ENCODE measurements at places on chromosomes 2 and 18.

DNA sequence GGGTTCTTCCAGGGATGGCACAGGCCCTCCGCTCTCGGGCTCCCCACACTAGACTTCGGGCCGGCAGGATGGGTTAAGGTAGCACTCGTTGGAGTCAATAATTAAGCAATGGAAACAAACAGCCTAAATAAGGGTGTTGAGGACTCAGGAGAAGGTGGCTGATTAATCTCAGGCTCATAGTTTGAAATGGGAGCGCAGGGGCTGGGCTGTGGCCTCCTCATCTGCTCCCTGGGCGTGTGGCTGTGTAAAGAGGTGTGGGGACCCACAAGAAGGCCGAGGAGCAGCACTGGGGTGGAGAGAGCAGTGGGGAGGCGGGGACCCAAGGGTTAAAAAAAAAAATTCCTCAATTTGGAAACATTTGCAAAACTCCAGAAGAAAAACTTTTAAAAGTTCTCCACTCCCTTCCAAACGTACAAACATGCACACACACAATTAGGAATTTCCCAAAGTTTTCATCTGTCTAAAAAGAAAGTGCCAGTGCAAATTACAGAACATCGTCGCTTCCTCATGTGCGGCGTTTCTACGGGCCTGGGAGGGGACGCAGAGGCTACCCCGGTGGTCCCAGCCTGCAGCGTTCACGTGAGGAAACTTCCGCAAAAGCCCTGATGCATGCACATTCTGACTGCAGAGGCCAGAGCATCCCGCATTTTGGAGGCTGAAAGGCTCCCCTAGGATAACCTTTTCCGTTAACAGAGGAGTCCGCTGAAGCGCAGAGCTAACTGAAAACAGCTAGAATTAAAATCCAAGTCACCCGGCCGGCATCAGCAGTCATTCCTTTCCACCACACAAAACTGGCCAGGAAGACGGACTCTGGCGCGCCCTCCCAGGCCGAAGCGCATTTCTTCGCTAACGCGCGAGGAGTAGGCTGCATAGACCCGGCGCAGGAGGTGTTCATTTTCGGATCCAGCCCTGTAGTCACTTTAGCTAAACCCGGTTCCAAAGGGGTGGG, 1.0 kb upstream of the TUBB6 start:
- peak; percentile 83 for DNase-seq

DNA sequence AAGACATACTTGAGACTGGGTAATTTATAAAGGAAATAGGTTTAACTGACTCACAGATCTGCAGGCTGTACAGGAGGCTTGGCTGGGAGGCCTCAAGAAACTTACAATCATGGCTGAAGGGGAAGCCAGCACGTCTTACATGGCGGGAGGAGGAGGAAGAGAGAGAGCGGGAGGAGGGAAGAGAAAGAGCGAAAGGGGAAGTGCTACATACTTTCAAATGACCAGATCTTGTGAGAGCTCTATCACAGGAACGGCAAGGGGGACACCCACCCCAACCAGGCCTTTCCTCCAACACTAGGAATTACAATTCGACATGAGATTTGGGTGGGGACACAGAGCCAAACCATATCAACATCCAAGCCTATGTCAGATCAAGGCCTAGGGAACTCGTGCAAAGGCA, 24.2 kb downstream of the MYL12B start:
- DNase-seq: no peak

DNA sequence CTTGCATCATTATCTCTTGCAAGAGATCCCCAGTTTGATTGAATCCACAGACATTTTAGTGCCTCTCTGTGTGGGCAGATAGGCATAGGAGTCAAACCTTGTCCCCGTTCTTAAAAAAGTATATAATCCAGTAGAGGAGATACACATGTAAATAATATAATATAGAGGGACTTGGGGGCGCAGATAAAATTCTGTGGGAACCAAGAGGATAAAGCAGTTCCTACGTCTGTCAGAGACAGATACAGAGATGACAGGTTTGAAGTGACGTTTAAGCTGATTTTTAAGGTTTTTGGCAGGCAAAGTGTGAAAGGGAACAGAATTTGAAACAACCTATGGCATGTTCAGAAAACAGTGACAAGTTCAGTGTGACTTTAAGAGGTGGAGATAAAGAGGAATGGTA, 63.1 kb downstream of the CAB39 start:
- DNase-seq: no peak

- no peak for DNase-seq
Measured at GRCh38 chr2:162069267-162069903, 4.6 kb downstream of the DPP4 start.

GRCh38 chr2:157737656-157738055, 109.0 kb upstream of the ACVR1C start:
- DNase-seq: no peak

DNA sequence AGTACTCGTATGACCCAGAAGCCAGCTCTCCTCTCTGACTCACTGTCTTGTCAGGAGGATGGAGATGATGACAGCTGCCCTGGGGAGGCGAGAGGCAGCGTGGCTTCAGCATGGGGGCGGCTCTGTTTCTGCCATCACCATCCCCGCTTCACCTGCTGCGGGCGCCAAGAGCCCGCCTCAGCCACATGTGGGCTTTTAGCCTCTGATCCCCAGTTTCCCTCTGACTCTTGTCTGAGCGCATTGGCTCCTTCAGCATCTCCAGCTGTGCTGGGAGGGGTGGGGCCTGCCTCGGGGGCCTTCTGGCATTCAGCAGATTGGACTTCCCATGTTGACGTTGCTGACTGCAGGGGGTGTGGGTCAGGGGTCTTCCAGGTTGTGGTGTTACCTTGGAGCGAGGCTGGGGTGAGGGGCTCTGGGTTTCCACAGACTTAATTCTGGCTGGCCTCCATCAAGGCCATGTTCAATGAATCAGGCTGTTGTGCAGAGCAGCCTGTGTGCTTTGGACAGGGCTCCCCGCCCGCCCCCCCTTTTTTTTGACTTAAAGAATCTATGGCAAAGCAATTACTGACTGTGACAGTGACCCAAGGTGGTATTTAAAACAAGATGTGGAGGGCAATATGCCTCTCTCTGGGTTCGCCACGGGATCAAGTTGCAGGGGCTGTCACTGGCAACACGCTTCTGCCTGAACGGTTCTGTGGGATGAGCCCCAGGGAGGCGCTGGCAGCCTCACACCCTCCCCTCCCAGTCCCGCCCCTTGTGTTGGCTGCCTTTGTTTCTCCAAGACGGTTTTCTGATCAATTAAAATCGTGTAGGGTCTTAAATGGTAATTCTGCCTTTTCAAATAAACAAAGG, 228.3 kb downstream of the LDLRAD4 start:
- DNase-seq: peak; percentile 58

- no peak for DNase-seq
Measured at GRCh38 chr2:202941771-202942170, 29.7 kb downstream of the CARF start.

GRCh38 chr18:5244941-5245340, 47.9 kb upstream of the AKAIN1 start:
- DNase-seq: no peak

- no peak for DNase-seq
Measured at GRCh38 chr2:80490964-80491363, 186.4 kb upstream of the LRRTM1 start.

GRCh38 chr18:72107647-72108383, 436.3 kb downstream of the CBLN2 start:
- DNase-seq: no peak

DNA sequence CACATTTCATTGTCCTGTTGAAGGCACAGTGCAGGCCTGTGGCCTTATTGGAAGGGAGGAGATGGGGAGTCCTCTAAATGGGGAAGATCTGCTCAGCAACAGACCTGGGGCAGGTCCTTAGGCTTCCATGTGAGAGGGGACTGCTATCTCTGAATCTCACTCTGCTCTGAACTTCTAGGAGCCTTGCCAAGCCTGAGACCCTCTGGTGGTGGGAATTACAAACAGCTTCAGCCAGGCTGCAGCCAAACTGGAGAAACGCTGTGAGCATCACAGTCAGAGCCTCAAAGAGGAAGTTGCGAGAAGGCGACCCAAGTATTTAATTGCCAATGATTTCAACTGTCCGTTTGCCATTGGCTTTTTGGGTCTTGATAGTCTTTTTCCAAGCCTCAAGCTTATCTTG, 66.8 kb upstream of the MC2R start:
- DNase-seq: no peak

DNA sequence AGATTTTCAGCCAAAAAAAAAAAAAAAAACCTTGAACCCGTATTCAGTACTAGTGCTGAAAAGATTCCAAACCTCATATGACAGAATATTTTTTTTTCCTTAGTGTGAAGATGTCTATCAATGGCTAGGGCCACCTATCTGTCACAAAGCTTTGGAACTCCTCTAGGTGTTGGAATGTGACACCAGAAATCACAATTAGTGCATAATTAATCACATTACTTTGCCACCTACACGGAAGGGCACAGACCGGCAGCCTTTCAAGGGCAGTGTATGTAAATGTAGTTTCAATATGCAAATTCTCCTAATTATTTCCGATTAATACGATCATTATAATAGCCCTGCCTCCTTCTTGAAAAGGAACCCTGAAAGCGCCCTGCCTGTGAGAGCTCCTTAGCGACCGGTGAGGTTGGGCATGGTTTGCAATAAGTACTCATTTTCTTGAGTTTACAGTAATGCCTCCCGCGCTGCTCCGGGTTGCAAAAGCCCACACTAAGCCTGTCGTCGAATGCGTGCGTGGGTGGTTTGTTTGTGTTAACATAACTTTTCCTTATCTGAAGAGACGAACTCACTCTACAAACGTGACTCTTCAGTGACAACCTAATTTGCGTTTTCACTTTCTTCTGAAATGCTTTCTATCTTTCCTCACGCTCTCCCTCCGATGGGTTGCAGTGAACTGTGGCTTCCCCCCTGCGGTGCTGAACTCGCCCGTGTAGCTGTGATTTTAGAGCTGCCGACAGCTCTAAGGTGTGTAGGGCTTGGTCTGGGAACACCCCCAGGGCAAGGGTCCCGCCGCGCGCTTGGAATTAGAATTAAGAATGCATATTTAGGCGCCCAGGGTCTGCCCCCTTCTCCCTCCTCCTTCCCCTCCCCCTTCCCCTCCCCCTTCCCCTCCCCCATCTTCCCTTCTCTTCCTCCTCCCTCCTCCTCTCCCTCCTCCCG, 765 bp upstream of the ID2 start:
- DNase-seq: no peak

- no peak for DNase-seq
Measured at GRCh38 chr2:40433736-40434135, 18.2 kb downstream of the SLC8A1 start.

- no peak for DNase-seq
Measured at GRCh38 chr2:215635071-215635787, 199.4 kb upstream of the FN1 start.

GRCh38 chr2:122670897-122671296, 915.4 kb downstream of the TSN start:
- DNase-seq: no peak

- DNase-seq: no peak
Measured at GRCh38 chr18:71238974-71239624, 950.3 kb downstream of the SOCS6 start.

GRCh38 chr2:36701391-36701795, 4.9 kb downstream of the VIT start:
- no peak for DNase-seq

DNA sequence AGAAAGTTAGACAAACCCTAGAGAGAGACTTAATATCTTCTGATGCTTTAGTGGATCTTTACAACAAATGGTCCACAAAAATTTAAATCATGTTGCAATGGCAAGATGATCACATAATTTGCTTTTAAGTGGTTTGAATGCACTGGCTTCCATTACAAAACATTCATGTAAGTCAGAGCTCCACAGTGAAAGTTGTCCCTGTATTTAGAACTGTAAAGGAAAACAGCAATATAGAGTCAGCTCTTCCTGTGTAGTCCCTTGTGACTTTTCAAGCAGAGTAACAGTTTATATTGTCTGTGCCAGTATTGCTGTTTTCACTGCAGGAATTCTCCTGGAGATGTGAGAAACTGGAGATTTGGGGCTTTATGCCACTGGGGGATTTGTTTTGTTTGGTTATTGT, 77.7 kb downstream of the MEIS1 start:
- no peak for DNase-seq

DNA sequence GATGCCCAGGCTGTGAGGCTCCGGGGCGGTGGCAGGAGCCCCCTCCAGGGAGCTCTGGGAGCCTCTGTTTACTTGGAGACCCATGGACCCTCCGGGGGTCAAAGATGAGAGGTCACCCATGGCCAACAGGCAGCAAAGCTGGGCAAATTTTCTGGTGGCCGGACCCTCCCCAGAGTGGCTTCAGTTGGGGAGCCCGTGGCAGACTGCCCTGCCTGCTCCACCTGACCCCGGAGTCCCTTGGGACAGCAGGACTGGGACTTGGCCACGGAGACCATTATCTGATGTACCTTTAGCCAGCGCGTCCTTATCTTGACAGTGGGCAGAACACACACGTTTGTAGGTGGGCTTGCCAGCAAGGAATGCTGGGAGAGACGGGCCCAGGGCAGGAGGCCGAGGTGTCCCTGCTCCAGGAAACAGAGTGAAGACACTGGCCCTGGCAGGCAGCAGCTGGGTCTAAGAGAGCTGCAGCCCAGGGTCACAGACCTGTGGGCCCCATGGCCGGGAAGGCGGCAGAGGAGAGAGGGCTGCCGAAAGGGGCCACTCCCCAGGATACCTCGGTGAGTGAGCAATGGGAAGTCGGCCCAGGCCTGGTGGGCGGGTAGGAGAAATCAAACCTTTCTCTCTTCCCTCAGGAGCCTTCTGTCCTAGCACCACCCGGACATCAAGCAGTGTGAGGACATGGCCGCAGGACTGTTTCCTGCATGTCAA, at the start of the genes ABCG5 and ABCG8:
Gene ABCG5, minus strand, starts transcription at position 280 of the 708 bp plus-strand sequence. Its CDS starts 160 bp downstream, at position 120.
Gene ABCG8, plus strand, starts transcription at position 412 of the 708 bp plus-strand sequence. Its CDS starts 83 bp downstream, at position 495.
- no peak for DNase-seq

DNA sequence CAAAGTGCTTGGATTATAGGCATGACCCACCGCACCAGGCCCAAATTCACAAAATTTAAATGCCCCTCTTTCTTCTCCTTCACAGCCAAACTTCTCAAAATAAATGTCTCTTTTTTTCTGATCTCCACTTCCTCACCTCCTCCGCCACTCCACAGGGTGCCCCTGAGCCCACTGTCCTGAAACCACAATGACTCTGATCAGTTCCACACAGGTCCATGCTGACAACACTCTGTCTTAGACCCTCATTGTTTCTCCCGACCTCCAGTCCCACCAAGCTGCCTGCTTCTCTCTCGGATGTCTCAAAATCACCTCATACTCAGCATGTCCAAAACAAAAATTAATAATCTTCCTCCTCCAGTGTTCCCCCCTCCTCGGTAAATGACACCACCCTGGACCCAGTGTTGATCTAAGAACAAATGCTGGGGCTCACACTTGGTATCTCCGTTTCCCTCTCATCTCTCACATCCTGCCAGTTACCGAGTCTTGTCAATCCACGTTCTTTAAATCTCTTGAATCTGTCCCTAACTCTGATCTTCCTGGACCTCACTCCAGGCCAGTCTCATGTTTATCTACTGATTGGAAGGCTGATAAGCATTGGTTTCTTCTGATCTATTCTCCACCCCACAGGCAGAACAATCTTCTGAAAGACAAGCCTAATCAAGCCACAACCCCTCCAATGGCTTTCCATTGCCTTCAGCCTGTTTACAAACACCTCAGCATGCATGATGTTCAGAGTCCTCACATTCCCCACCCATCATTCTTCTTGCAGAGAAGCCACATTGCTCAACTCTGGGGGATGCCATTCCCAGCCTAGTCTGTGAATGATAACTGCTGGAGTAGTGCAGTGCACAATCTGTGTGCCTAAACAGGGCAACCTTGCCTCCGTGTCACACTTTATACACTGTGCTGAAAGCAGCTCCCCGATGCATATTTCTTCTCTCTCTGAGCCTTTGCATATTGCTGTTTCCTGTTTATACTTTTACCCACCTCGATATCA, 12.4 kb upstream of the ANKRD44 start:
- DNase-seq: no peak
